ENCODE measurements at places on chromosomes 2 and 18.

DNA sequence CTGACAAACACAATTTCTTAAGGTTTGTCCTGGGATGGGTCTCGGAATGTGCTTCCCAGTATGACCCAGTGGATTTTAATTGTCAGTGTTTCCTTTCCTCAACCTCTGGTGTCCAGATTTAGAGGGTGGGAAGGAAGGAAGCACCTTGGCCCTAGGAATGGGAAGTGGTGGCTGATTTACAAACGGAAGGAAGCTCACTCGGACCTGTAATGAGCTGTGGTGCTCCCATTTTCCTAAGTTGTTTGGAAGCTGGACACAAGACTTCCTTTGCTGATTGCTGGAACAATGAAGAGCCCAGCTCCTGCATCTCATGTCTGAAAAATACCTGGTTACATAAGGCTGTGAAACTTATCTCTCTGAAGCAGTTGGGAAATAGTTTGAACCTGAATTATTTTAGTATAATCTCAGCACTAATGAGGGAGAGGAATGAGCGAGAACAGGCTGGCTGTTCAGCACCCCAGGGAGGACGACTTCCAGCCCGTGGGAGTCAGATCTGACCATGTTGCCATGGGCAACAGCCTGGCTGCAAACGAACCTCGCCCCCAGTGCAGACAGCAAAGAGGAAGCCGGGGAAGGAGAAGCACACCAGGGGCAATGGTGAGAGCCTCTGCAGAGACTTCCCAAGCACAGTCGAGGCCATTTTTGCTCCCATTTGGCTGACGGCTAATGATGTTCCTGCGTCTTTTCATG, 74.4 kb upstream of the ASB18 start:
- DNase-seq, result no peak

- peak; percentile 76 for DNase-seq
These were observed 44.9 kb downstream of the SERTAD2 start for GRCh38 chr2:64608867-64609226.

DNA sequence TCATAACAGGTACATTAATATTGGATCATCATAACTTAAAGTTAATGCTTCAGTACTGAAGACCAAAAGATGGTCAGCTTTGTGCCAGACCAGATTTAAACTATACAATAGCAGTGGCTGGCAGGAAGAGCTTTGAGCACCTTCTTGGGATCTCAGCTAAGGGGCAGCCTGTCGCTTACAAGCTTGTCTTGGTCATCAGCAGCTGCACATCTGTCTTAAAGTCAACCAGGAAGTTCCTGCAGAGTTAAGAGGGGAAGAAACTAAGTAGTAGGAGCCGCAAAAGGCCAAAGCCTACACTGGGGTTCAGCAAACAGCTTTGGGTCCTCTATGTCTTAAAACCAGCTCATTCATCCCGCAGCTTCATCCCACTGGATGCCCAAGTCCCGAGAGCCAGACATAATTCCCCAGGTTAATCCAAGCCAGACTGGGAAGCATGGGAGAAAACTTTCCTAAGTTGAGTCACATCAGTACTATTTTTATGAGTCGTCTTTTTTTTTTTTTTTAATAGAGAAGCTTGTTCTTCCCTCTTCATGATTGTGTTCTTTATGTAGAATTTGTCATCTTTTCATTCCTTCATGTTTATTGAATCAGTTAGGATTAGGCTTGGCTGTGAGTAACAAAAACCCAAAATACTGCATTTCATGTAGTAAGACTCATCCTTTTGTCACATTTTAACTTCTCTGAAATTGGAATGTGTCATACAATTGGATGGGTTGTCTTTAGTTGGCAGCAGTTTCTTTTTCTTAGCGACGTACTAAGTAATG, 59.3 kb downstream of the SERTAD2 start:
- DNase-seq, result no peak

GRCh38 chr2:236167297-236168109, 683 bp downstream of the GBX2 start:
- no peak for DNase-seq

DNA sequence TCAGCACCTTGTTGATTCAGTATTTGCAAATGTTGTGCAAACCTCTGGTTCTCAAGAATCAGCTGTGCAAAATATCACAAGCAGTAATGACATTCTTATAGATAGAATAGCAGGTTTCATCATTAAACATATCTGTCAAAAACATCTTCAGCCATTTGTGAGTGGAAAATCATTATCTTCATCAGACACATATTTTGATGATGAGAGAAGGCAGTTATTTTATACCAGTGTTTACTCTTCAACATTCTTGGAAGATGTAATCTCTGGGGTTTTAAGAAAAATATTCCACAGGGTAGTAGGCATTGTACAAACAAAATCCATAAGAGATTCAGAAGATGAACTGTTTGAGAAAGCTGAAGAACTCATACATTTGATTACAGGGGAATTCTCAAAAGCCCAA, 64.3 kb downstream of the FSIP2 start:
- DNase-seq, result no peak

- DNase-seq, result no peak
These were observed 115.2 kb downstream of the NCKAP5 start for GRCh38 chr2:133453032-133453431.

DNA sequence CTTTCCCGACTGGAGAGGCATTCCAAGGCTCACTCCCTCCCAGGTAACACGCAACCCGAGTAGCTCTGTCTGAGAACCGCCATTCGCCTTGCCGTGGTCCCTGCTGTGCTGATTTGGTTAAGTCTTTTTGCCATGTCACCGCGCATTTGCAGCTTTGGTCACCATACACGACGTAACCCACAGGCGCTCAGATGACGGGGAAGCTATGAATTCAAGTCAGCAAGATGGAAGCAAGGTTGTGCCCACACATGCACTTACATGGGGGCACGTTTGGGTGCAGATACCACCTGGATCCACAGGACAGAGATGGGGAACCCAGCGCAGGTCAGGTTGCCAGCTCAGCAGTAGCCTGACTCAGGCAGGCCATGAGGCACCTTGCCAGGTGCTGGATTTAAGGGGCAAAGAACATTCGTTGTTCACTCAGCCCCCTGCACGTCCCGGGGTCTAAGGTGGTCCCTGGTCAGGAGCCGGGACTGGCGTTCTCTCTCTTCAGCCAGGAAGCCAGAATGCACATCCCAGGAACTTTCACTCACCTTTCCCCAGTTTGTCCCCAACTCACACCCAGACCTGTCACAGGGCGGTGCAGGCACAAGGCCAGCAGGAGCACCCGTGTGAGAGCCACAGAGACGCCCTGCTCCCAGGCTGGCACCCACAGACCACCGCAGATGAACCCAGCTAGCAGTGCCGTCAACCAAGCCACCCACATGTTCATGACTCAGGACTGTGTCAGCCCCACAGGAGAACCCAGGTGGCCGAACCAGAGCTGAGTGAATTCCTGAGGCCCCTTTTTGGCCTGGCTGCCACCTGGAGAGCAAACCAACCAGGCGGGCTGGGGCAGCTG, 19.9 kb downstream of the SNED1 start:
- peak; percentile 36 for DNase-seq

DNA sequence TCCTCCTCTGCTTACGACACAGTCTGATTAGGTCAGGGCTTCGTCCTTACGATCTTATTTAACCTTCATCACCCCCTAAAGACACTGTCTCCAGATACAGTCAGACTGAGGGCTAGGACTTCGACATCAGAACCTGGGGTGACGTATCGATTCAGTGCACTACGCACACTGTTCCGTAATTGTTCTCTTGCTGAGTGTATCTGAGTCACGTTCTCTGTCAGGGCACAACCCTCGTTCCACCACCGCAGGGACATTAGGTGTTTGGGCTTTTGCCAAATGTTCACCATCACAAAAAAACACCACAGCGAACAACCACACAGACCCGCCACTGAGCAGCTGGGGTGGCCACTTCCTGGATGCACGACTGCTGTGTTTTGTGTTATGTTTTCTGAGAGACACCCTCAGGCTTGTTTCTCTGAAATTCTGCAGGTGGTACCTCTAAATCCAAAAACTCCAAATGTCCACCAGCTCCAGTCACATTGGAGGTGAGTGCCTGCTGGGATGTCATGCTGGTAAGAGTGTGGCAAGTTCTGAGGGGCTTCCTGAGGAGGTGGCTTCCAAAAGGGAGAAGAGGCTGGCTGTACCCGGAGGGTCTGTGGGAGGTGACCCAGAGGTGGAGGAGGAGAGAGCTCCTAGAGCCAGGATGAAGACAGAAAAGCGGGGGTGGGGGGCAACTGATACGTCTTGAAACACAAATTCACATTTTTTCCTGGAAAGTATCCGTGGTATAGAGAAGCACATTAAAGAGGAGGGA, 66.6 kb downstream of the ADNP2 start:
- DNase-seq, result no peak

DNA sequence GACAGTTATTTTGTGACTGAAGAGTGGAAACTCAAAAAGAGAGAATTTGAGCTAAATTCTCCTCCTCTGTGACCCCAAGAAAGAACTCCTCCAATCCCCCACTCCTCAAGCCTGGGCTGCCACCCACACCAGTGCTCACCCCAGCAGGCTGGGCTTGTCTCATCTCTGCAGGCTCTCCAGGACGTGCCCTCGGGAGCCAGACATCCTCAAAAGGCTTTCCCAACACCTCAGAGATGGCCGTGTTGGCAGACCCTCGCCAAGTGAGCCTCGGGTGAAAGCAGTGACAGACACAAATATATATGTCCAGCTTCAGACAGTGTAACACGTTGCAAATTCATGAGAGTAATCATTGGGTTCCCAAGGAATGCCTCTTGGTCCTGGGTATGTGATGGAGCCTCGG, 377.7 kb upstream of the SALL3 start:
- DNase-seq, result no peak

Measured in H1 (cell line).